ENCODE measurements at places on chromosomes 6 and 20.

DNA sequence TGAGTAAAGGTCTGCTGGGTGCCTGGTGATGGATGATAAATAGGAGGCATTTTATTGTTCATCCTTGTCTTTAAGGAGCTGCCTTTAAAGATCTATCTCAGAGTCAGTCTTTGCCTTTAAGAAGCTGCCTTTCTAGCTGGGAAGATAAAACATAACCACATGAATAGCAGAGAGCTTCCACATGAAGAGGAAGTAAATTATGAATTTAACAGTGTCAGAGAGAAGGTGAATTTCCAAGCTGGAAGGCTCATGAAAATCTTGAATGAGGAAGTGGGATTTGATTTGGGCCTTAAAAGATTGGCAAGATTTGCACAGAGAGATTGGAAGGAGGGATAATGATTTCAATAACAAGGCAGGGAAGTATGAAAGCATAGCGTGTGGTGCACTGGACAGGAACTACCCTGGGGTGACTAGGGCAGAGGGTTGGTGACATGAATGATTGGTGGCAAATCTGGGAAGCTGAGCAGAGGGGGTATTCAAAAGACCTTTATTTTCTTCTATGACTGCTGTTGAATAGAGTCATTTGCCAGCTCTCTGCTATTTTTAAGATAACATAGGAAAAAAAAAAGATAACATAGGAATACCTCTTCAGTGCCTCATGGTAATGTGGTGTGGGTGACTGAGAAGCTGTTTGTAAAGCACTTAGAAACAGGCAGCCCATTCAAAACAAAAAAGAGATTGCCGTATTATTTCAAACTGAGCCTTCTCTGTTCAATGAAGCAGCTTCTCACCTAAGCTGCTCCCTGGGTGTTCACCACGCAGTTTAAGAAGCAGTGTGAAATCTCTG lies 591.6 kb downstream of the PKHD1 start:
- DNase-seq = no peak

DNA sequence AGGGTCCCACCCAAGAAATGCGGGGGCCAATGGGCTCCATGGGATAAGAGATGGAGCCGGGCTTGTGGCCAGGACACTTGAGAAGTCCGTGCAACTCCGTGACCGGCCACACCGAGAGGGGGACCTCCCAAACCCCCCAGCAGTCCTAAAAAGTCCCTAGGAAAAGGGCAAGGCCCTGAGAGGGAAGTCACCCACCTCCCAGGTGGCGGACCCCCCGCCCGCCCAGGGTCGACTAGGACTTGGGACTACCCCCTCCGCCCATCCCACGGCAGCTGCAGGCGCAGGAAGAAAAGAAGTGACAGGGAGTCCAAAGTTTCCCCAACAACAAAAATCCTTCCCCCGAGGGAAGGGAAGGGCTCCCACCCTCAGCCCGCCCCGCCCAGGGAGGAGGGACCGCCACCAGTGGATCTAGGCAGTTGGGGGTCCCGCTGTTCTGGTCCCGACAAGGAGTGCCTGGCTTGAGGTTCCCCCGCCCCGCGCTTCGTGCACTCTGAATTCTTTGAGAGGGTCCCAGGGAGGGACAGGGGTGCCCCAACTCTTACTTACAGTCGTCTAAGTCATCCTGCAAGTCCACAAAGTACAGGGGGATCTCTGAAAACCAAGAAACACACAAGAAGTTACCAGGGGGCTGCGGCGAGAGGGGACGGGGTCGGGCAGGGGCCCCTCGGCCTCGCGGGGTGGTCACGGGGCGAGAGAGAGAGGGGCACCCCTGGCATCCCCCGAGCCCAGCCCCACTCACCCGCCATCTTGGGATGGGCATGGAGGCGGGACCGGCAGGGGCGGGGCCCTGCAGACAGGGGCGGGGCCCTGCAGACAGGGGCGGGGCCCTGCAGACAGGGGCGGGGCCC lies 611 bp upstream of the RAB22A start:
- DNase-seq = peak; percentile 25

DNA sequence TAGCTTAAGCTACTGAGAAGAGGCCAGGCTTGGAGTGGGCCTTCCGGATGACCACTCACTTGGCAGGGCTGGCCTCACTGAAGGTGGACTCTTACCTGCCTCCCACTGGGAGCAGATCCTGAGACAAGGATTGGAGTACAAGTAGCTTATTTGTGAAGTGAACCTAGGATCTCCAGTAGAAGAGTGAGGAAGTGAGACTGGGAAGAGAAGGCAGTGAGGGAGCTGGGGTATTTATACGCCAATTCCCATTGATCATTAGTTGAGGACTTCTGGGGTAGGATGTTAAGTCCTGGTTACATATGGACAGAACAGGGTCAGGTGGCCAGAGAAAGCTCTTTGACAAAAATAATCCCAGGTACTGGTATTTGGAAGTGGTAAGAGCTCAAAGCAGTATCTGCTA lies 32.3 kb upstream of the RNF24 start:
- no peak for DNase-seq

- no peak for DNase-seq
These were observed 190.0 kb downstream of the UNC5CL start for GRCh38 chr6:40848868-40849514.

DNA sequence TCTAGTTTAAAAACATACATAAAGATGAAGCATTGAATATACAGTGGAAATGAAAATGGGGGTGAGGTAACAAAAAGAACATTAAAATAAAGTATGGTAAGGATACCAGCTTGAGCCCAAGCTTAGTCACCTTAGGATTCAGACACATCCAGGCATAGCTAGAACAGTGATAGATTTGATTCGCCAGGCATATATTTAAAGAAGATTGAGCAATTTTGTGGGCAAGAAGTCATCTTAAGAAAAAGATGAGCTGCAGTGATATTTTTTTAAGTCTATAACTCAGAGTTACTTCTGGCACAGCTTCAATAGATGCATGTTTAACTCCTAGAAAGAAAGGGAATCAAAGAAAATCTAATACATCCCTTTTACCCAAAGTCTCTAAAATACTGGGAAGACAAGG lies 97.9 kb downstream of the BMP5 start:
- DNase-seq = no peak

- no peak for DNase-seq
These were observed 42.4 kb downstream of the ARHGAP18 start for GRCh38 chr6:129667621-129668020.

DNA sequence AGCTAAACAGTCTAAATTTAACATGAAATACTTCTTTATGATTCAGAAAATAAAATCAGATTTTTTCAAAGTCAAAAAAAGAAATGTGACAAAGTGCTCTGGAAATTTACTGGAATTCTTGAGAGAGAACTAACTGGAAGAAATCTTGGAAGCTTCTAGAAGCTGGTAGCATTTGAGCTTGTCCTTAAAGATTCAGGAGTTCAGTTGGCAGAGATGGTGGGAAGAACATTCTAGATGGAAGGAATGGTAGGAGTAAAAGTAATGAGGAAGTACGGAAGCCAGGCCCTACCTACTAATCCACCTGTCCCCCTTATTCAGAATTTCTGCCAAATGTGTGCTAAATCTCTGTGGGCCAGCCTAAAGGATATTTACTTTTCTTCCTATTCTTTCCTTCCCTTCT lies 21.2 kb downstream of the RALY start:
- DNase-seq = no peak

DNA sequence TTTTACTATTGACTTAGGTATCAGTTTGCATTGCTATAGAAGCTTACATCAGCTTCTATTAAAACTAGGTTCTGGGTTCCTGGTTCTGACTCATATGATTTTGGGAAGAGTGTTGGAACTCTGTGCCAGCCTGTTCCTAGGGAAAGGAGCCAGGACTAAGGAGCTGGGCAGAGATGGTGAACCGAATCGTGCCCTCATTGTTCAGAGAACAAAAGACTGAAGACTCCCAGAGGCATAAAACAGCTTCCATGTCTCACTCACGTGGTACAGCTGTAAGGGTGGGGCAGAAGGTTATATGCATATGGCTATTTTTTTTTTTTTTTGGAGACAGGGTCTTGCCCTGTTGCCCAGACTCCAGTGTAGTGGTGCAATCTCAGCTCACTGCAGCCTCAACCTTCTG lies 89.1 kb upstream of the THBS2 start:
- no peak for DNase-seq

- DNase-seq = no peak
These were observed 75.7 kb downstream of the SYNJ2 start for GRCh38 chr6:158057213-158057987.

GRCh38 chr20:33431797-33432381 lies 11.7 kb downstream of the SNTA1 start:
- no peak for DNase-seq

DNA sequence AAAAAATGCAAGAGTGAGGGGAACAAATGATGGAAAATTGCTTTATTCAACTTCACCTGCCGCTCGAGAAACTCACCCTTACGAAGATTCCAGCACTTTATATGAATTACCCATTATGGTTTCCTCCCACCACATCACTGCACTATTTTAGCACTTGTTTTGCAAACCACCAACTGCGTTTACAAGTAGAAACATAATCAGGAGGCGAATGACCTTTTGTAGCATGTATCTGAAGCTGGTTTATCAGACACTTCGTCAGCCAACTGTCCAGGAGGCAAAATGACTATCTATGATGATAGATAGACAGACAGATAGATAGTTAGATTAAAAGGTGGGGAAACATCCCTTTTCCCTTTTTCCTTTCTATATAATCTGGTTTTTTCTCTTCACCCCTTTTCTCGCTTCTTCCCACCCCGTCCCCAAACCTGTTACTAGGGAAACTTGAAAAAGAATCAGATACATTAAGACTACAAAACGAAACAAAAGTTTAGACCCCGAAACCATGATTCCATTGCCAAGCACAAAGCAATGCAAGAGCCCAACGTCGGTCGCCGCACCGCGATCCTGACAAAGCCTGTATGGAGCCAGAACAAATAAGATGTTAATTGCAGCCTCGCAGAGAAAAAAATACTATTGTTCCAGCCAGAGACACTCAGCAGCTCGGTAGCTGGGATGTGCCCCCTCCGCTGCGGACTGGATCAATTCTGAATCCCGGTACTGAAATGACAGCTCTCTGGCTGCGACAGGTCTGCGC lies 933 bp upstream of the ADGRB3 start:
- DNase-seq = no peak

GRCh38 chr20:47540443-47541354 lies 39.0 kb downstream of the NCOA3 start:
- no peak for DNase-seq

GRCh38 chr6:113707194-113707593 lies 150.0 kb upstream of the MARCKS start:
- no peak for DNase-seq

DNA sequence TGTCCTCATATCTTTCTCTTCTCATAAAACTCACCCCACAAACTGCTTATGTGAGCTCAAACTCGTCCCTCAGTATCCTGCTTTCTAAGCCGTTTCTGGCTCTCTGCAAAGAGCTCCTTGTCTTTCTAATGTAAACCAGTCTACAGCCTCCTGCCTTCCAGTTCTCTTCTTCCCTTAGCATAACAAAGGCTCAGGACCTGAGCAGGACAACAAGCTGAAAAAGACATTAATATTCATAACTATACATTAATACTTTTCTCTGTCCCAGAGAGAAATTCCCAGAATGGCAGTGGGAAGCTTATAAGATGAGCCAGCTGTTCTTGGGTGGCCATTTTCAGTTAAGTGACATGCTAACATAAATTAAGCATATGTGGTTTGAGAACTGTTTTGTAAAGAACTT lies 207.0 kb upstream of the TCF21 start:
- no peak for DNase-seq

DNA sequence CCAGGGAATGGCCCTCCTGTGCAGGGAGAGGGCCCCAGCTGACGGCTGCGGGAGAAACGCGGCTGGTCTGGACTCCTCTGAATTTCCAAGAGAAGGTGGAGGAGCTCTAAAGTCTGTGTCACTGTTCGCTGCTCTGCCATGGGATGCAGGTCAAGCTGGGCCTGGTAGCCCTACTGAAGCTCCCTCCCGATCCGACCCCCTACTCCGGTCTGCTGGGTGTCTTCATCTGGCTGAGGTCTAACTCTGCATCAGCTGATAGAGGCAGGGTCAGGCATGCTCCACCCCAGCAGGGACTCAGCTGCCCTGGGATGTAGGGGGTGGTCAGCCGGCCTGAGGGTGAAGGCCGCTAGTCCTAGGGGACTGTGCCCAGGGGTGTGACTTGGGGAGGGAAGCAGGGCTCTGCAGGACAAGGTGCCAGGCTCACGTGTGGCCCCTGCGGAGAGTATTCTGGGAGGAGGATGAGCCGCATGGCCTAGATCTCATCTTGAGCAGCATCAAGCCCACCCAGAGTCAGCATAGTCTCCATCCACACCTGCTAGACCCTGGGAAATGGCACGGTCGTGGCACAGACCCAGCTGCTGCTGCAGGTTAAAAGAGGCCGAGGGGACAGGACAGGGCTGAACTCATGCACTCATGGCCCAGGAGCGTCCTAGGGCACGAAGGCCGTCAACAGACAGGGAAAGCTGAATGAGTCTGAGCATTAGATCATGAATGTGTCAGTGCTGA lies 1.4 kb downstream of the CST3 start:
- DNase-seq = no peak

DNA sequence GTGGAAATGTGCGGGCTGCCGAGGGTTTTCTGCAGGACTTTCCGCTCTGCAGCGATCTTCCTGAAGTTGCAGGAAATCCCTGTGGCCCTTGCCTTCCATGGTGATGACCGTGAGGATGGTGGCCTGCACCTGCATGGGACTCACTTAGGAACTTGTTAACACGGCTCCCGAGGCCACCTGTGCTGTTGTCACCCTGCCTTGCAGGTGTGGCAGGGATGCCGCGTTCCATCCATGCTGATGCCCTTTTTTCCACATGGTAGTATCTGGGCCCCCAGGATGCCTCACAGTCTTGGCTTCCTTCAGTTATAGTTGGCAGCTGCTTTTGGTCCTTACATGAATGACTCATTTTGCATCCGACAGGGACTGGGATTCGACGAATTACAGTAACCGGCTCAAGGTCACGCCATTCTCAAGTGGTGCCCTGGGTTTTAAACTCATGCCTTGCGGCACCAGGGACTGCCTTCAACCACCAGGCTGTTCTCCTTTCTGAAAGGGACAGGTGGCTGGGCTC lies 37.2 kb downstream of the SYNJ2 start:
- no peak for DNase-seq

GRCh38 chr6:21680611-21681010 lies 87.1 kb downstream of the SOX4 start:
- no peak for DNase-seq

DNA sequence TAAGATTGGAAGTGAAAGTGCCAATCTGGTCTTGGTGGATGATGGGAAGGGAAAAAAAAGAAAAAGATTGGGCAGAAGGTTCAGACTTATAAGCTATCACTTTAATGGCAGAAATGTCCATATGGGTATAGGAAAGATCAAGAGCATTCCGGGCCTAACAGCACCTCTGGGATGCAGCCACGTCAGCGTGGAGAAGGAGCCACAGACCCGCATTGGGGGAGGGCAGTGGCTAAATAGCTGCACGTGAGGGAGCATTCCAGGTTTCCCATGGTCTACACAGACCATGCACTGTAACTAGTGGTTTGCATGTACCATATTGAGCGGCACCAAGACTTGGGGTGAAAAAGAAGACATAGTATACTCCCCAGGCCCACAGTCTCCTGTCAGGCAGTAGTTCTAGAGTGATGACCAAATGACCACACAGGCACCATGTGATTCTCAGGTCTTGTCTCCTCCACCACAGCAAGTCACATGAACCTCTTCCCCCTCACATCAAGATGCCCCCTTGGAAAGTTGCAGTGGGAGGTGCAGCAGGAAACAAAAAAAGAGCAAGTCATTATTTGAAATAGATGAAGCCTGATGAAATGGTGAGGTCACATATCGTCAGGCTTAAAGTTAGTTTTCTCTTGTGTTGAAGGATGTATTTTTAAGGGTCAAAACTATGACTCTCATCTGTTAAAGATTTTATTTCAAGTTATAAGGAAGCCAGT lies 94.4 kb upstream of the TNFAIP3 start:
- DNase-seq = no peak

All from CD4-positive, alpha-beta T cell treated with Interleukin-6 at 100 ng/mL for 8 hours (primary cell).